Stimulated activated CD8-positive, alpha-beta memory T cell treated with anti-CD3 and anti-CD28 coated beads, Interleukin-15, amount 100 ng/mL, for 48 hours (primary cell): ENCODE measurements at places on chromosomes 4 and X.

GRCh38 chr4:73442275-73442674, 6.3 kb downstream of the AFP start:
- no peak for DNase-seq

DNA sequence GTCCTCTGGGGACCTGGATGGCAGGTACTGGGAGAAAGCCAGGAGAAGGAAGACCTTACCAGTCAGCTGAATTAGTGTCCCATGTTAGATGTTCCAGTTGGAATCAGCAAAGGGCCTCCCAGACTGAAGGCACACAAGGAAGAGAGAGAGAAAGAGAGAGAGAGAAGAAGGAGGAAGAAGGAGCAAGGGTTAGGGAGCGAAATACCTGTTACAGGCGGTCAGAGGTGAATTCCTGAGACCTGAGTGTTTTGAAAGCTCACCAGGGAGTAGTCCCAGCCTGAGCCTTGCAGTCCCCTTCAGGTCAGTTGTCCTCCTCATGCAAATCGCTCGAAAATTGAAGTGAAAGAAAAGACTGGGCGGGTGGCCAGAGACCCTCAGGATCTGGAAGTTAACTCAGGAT, 60.3 kb downstream of the USP11 start:
- DNase-seq = no peak

DNA sequence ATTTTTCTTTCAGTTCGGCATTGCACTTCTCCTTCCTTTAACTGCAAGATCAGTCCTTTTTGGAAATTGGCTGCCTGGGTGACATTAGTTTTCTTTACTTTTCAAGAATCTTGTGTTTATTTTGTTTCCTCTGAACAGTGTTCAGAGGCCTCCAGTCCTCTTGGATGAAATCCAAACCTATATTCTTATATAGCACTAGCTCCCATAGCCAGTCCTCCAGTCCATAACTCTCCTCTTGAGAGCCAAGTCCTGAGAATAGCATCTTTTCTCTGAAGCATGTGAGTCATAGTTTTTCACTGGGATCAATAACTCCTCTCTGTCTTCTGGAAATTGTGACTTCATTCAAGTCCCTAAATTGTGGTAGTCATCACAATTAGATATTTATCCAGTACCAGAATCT, 357.5 kb downstream of the RAPGEF2 start:
- no peak for DNase-seq

- no peak for DNase-seq
Observed at GRCh38 chr4:78864405-78865024, 74.7 kb downstream of the PAQR3 start.

- no peak for DNase-seq
Observed at GRCh38 chrX:149939655-149939904, 1.3 kb upstream of the EOLA2 start.

DNA sequence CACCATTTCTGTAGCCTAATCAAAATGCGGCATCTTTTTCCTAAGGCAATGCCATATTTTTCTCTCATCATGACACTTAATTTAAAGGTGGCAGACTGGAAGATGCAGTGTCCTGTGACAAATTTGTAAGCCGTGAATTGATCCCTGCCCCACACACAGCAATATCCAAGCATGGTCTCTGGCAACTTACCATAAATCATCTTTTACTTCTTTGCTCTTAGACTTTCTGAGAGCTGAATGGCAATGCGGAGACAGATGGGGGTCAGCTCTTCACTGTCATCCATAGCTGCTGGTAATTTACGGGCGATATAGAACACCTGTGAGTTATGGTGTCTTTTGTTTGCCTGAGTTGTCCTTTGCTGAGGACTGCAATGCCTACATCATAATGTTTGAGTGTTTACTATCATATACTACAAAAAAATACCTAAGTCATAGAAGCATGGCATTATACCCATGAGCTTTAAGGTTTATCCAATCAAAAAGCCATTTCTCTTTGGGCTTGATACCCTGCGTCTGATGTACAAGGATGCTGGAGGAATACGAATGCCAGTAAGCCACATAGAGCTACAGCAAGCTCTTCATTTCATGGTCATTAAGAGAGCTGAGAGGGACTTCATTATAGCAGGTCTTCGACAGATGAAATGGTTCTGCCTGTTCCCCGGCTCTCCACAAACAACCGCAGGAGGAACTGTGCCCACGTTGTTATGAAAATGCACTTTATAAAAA, 148.1 kb downstream of the TRIML1 start:
- no peak for DNase-seq

DNA sequence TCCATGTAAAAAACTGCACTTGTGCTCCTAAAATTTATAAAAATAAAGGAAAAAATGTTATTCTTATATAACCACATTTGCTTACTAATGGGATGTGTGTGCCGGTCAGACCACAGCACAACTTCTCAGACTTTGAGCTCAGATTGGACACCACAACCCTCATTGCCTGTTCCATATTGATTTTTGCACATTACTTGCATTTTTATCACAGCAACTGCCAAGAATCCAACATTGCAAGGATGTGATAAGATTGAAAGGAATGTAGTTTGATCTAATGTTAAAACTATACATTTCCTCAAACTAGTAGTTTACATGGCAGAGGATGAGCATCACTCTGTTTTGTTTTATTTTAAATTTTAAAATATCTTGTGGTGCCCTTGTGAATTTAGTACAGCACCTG, 227.8 kb downstream of the KDR start:
- no peak for DNase-seq

GRCh38 chr4:147923854-147924253, 192.0 kb downstream of the ARHGAP10 start:
- DNase-seq = no peak

GRCh38 chrX:110395877-110396276, 37.2 kb downstream of the RTL9 start:
- no peak for DNase-seq

DNA sequence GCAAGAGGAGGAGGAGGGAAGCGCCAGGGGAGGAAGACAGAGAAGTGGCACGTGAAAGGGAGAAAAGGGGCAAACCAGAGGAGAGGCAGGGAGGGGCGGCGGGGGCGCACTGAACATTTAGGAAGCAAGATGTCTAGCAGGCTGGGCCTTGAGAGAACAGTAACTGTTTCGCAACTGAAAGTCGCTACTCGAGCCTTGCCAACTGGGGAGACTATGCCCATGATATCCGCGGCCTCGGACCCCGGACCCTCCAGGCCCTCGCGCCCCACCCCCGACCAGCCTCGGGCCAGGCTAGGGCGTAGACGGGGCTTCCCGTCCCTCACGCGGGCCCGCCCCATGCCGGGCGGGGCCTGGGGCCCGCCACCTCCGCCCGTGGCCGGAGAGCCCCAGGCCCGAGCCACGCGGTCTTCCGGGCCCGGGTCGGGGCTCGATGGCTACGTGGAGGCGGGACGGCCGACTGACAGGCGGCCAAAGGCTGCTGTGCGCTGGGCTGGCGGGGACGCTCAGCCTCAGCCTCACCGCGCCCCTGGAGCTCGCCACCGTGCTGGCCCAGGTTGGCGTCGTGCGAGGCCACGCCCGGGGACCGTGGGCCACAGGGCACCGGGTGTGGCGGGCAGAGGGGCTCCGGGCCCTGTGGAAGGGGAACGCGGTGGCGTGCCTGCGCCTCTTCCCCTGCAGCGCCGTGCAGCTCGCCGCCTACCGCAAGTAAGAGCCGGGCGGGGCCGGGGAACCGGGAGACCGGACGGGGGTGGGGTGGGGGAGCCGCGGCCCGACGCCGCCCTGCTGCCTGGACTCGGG, at the start of gene SLC25A43:
Gene SLC25A43 (plus strand): TSS at position 363 of the 798 bp plus-strand sequence. CDS start 68 bp downstream, at position 431.
- DNase-seq = no peak

DNA sequence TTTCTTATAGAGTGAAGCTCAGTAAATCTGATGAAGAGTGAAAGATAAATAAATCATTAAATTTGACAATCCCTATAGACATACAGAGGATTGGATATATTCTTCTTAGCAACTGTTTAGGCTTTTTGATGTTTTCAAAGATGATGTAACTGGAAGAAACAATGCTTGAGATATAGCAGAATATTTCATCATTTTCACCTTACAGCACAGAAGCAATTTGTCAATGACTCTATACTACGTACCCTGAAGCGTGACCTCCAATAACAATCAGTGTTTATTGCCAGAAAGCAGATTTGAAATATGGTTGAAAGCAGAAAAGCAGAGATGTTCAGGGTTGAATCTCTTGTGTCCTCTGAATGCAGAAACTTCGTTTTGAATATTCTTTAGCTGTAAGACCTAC, 228.4 kb downstream of the DTHD1 start:
- no peak for DNase-seq

DNA sequence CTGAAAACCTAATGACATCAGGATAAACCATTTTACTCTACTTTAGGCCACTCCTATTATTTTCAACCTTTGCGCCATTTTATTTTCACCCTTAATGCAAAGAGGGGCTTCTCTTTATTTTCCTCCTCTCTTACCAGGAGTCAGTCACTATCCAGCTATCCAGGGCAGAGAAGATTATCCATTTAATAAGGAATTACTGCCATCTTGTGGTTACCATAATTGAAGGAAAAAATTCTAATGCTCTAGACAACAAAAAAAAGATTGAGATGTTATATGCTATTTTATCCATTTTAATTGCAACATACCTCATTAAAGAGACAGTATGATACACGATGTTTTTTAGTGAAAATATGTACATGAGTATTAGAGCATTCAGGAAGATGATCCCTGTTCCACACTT, 514.5 kb upstream of the FAM241A start:
- no peak for DNase-seq

DNA sequence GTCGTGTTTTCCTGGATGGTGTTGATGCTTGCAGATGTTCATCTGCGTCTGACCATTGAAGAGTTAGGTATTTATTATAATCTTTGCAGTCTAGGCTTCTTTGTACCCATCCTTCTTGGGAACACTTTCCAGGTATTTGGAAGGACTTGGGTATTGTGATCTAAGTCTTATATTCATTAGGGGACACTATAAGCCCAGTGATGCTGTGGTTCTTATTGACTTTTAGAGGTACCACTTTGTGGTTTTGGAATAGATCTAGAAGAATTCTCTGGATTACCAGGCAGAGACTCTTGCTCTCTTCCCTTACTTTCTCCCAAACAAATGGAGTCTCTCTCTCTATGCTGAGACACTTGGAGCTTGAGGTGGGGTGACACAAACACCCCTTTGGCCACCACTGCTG, 41.6 kb downstream of the AFM start:
- no peak for DNase-seq
